ENCODE measurements at places on chromosomes 2 and 18. TPM values are rescaled to one million over a fixed set of nuclear protein-coding genes. Genes with fewer than 3 reads are reported as not detected.

Gene CAB39
- 123 TPM for total RNA-seq

Gene FSHR
- not detected for total RNA-seq

Gene DQX1
- total RNA-seq: 0.29 TPM

Gene SLC19A3
- not detected for total RNA-seq

Gene PSMD1
- total RNA-seq: 105 TPM

All from activated naive CD4-positive, alpha-beta T cell treated with anti-CD3 and anti-CD28 coated beads, Interleukin-2, amount 50 U/mL, for 72 hours (primary cell).